ENCODE measurements at places on chromosomes 2 and 18. TPM values are rescaled to one million over a fixed set of nuclear protein-coding genes. Genes with fewer than 3 reads are reported as not detected.

GRCh38 chr2:71563872-71564271 lies 110.5 kb downstream of the DYSF start:
- no peak for DNase-seq

The DTYMK gene
- total RNA-seq, result 32.8 TPM

DNA sequence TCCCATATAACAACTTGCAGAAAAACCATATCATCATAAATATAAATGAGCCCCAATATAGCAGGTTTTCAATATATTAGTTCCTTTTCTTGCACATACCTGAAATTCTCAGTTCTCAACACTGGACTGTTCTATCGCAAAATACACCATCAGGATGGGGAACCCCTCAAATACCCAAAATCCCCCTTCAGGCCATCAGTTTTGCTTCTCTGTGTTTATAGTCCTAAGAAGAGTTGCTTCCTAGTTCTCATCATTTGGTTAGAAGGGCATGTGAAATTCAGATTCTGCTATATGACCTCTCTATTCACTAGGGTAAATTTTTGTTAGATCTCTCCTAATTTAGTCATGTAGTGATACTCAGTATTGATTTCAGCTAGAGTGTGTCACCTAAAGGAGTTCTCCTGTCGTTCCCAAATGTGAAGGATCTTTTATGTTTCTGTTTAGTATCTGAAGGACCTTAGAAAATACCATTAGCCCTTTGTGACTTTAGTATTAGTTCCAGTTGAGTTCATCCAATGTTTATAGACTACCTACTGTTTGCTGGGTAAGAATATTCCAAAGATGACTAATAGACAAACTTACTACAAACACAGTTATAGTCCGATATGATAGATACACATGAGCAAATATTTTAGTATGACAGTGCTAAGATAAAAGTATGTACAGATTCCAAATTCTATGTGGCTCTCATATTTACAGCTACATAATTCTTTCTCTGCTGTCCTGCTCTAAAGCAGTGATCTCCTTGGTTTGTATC lies 115.8 kb downstream of the TTC27 start:
- no peak for DNase-seq

The TMEM247 gene
- total RNA-seq, result not detected

GRCh38 chr2:229252280-229252679 lies 18.8 kb downstream of the PID1 start:
- no peak for DNase-seq

The ERLEC1 gene
- total RNA-seq, result 20.9 TPM

GRCh38 chr18:51029378-51029693 lies 677 bp upstream of the SMAD4 start:
- DNase-seq, result no peak

DNA sequence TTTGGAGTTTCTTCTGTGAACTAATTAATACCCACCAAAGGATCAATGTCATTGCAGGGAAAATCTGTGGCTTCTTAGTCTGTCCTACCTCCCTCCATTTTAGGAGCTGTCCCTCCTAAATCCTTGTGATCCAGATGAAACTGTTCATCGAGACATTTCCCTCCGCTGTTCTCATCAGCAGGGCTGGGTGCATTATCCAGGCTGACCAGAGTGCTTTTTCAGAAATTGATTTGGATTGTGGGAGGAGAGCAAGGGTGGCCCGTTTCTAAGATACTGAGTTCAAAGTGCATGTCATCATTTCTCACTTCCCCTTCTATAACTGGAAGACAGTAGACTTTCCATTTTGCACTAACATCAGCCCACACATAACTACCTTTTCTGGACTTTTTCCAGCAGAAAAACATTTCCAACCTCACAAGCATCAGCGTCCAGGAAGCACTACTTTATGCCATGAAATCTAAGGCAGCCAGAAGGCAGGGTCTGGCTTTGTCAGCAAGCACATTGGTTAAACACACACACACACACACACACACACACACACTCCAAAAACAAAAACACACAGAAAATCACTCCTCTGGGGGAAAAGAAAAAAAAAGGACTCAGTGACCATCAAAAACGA lies 94.1 kb downstream of the ANKRD44 start:
- DNase-seq, result no peak

DNA sequence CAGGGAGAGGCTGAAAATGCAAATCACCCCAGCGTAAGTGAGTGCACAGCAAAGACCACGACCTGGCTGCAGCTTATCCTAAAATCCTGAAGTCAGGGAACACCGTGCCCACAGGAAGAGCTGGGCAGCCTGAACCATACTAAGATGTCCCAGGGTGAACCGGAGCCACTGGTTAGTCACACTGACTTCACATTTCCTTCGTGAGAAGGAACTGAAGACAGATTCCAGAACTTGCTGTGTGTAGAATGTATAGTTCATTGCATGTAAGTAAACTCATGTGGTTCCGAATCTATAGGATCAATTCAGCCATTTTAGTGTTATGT lies 84.6 kb upstream of the NDUFV2 start:
- no peak for DNase-seq

DNA sequence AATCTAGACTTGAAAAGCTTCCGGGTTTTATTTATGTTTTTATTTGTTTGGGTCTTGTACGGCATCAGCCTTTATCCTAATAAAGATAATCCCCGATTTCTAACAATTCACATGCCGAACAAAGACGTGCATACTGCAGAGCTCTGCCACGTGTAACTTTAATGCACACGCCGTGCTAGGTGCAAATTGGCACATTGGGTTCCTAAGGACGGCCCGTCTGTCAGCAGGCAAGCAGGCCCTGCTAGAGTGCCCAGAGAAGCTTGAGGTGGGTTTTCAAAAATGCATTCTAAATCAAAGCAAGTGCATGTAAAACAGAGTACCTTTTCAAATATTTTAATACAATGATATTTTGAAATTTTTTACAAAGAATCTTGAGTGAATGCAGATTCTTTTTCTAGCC lies 806.4 kb upstream of the POU3F3 start:
- no peak for DNase-seq

DNA sequence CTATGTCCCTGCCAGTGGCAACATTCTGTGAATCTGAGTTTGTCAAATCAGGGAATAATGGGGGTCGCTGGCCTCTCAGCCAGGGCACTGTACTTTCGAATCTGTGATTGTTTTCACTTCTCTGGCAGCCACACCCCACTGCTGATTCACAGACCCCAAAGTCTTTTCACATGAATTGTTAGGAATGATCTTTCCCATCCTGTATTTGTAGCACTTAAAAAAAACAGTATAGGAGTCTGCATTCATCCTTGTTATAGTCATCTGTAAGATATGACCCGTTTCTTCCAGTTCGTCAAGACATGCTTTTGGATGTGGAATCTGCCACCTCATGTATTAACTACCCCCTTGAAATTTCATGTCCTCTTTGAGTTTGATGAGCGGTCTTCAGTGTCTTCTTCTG lies 928 bp downstream of the NAGK start:
- no peak for DNase-seq

The IGFBP5 gene
- total RNA-seq, result 0.51 TPM

- DNase-seq, result no peak
Observed at GRCh38 chr18:13538630-13539029, 187.7 kb downstream of the FAM210A start.

DNA sequence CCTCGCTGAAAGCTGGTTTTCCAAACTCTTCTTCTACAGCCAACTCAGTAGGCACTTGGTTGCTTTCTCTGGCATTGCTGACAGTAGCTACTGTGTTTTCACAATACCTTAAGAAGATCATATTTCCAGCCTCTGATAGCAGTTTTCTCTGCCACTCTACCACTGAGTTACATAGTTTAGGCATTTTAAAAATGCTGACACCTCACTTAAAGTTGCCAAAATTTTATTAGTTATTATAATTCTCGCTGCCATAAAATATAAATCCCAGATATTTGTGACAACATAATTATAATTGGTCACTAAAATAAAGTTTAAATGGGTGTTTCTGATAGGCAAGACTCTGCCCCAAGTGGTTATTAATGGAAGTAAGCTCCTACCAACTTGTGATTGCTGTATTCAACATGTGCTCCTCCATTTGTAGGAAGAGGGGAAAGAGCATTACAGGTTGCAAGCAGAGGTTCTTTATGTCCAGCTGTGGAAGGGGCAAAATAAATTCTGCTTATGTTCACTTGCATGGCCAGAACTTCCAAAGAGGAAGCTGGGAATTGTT lies 1202.8 kb downstream of the CNTNAP5 start:
- no peak for DNase-seq

DNA sequence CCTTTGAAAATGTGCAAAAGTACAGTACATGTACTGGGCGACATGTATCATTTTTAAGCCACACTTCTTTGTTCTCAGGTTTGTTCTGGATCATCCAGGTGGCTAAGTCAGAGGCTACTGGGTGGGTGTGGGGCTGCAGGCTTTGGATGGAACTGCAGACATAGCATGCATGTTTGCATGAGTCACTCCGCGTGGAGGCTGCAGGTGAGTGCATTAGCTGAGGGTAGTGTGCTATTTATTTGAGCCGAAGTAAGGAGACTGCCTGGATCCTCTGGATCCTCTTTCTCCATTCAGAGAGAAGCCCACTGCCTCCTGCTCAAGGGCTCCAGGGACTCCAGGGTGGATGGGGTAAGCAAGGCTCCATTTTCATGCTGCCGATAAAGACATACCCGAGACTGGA lies 9.4 kb upstream of the NEURL3 start:
- no peak for DNase-seq

DNA sequence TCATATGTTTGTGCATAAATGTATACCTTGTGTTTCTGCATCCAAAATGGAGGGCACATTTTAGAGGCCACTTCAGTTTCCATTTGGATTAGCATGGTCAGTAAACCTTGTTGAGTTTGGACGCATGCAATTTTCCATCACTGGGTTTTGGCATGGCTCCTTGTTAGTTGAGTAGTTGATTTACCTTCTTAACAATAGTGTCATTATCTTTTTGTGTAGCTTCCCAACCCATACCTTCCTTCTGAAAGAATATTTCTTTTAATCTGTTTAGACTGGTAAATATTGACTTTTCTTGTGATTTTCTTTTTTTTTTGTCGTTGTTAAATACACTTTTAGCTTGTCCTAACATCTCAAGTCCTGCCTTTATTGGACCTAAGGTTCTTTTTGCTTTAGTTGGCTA lies 15.5 kb downstream of the RPIA start:
- no peak for DNase-seq

The TUBA4B gene
- not detected for total RNA-seq

GRCh38 chr2:165893556-165893955 lies 60.0 kb downstream of the TTC21B start:
- DNase-seq, result no peak

The SP140 gene
- not detected for total RNA-seq

DNA sequence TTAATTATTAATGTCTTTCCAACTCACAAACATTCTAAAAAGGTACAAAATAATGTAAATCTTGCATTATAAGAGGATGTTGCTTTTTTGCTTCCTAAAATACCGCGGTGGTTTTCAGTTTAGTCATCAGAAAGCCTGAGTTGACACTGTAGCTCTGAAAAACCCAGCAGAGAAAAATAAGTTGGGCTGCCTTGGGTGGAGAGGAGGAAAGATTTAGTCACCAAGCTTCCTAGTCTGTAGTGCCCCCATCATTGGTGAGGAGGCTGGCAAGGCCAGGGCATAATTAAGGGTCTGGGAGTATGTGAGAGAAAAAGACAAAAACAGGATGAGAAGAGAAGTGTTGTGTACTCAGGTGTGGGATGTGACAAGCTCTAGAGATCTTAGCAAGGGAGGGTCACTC lies 5.7 kb downstream of the PTPRM start:
- no peak for DNase-seq

DNA sequence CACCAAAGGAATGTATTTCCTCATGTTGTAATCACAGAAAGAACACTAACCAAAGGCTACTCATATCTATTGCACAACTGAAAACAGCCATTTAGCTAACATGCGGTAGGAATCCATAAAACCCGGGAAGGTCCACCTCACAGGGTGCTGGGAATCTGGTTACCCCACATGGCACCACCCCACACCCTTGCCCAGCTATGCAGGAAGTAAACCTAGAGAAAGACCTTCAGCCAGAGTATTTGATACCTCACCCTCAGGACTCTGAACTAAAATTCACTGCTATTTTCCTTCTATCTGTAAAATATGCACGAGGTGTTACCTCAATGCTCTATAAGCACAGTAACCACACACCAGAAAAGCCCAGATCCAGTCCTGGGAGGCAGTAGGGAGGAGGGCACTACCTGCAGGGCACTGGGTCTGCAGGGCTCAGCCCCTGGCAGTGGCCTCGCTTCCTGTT lies 45.8 kb downstream of the PTPN2 start:
- no peak for DNase-seq

- DNase-seq, result no peak
Observed at GRCh38 chr2:104873689-104874054, 19.8 kb downstream of the POU3F3 start.

DNA sequence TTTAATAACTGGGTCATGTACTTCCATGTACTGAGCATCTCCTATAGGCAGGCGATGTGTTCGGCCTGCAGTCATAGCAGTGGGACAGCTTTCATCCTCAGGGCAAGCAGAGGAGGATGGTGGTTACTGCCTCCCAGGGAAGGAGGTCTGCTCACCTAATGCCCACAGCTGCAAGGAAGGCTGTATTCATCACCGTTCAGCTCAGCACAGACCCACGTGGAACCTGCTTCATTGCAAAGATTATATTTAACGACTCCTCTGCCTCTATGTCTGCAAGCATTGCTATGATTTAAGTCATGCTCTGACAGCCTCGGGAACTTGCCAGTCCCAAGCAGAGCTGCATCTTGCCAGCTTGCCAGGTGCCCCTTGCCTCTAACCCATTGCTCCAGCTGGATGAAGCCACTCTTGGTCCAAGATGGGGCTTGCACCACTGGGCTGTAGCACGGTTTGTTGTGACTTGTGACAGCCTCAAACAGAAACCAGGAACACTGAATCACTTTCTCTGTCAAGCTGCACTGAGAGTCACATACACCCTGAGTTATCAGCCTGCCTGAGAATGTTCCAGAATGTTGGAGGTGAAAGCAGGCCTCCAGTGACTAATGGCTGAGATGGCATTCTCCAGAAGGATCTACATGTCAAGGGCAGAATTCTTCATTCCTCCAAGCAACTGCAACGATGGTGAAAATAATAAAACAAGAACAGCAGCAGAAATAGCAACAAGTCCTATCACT lies 651.1 kb upstream of the ID2 start:
- no peak for DNase-seq

DNA sequence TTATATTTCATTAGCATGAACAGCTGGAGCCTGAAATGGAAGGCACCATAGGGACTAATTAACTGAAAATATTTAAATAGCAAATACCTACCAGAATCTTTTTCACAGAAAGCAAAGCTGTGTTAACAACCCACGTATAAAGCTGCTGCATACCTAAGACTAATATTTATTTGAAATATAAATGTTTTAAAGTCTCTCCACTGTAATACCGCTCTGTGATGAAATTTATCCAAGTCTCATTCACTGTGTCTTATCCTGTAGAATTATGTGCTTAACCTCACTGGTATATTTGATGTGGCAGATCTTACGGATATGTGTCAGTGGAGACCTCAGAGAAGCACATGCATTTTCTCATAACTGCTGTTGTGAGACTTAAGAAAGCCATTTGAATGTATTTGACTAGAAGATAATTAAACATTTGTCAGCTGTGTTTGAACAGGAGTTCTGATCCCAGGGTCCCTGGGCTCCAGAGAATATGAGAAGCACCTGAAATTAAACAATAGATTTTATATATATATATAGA lies 373.3 kb downstream of the ZNF804A start:
- DNase-seq, result no peak

The MALL gene
- total RNA-seq, result 0.49 TPM

GRCh38 chr2:87996570-87996969 lies 19.8 kb downstream of the RNU2-63P start:
- DNase-seq, result no peak

The ANKRD62 gene
- total RNA-seq, result 0.17 TPM

Data from glutamatergic neuron (in vitro differentiated cells).